T-helper 9 cell (primary cell): ENCODE measurements at places on chromosomes 11 and 22.

DNA sequence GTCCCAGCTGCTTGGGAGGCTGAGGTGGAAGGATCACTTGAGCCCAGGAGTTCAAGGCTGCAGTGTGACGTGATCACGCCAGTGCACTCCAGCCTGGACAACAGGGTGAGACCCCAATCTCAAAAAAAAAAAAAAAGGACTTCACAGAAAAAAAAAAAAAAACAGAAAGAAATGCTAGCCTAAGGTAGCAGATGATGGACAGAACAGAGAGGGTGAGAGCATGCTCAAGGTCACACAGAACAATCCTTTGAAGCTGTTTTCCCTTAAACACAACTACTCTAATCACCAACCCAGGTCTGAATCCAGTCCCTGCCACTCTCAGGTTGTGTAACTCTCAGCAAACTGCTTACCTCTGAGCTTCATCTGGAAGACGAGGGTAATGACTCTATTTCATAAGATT lies 9.7 kb downstream of the ZMAT5 start:
- no peak for DNase-seq

GRCh38 chr11:72423840-72424239 lies 10.5 kb downstream of the CLPB start:
- no peak for DNase-seq

GRCh38 chr11:74826901-74827300 lies 78.3 kb downstream of the RNF169 start:
- no peak for DNase-seq

- DNase-seq = no peak
Measured at GRCh38 chr22:40285513-40285912, 60.8 kb upstream of the ADSL start.

- DNase-seq = no peak
Measured at GRCh38 chr11:120633616-120634393, 122.3 kb downstream of the GRIK4 start.

DNA sequence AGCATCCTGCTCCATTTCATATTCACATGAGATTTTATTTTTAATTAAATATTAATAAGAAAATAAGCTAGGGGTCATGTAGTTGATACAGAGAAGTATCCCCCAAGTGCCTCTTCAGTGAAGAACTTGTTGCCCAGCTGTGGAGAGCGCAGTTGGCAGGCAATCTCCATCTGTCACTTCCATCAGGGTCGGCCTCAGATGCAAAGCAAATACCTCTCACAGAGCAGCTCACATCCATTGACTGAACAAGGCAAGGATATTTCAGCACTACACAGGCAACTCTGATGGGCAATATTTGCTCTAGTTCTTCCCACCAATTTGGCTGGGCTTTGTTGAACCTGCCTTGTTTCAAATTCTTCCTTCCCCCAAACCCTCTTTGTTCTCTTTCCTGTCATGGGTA lies 129.4 kb downstream of the NOX4 start:
- DNase-seq = no peak

- no peak for DNase-seq
Measured at GRCh38 chr11:14373941-14374646, 15.1 kb upstream of the RRAS2 start.

- no peak for DNase-seq
Measured at GRCh38 chr11:72635309-72635915, 38.8 kb downstream of the PDE2A start.

- DNase-seq = no peak
Measured at GRCh38 chr11:107713009-107713408, 1.2 kb upstream of the SLN start.

GRCh38 chr11:86625981-86626380 lies 46.4 kb downstream of the ME3 start:
- DNase-seq = no peak

DNA sequence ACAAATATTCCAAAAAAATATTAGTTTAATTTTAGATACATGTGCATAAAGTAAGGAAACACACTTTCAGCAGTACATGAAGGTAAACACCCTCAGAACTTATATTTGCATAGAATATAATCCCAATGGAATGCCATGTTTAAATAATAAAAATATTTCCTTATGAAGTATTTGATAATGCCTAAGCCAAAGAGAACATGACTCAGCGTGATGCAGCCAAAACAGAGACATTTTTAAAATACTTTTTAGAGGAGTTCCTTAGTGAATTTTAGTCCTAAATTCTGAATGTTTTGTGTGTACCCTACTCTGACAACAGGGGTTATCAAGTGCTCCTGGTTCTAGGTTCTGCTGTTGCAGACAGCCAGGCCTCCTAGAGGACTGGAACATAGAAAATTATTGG lies 39.1 kb upstream of the POU2AF2 start:
- DNase-seq = no peak

DNA sequence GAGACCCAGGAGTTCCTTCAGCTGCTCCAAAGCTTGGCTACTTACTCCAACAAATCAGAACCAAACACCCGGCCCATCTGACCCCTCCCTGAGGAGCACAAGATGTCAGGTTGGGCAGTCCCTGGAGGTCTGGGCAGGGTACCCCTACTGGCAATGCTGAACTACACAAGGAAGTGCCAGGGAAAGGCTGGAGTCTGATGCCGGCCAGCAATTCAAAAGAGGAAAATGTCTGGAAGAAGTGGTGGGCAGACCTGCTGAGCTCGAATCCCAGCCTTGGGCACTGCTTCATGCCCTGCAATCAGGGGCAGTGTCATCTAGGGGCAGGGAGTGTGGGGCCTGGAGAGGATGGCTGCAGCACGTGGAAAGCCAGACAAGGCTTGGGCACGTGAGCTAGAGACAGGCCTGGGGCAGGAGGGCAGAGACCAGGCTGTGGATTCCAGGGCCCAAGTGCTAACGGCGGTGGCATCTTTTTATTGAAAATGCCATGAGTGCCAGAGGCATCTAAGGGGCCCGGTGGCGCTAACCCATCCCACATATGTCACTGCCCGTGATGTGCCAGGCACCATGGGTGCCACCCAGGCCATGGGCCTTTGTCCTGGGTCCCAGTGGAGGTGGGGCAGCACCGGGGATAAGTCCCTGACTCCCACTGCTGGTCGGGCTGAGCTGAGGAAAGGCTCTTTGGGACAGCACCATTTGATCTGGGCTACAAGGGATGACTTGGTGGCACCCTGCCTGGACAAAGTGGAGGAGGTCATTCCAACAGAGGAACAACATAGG lies 97.9 kb upstream of the PITPNB start:
- no peak for DNase-seq

- no peak for DNase-seq
Measured at GRCh38 chr11:17594686-17595192, 47.7 kb downstream of the OTOG start.

- no peak for DNase-seq
Measured at GRCh38 chr22:32795214-32795596, 6.3 kb upstream of the TIMP3 start.

- DNase-seq = no peak
Measured at GRCh38 chr11:118988280-118988679, 9.7 kb upstream of the CENATAC start.

DNA sequence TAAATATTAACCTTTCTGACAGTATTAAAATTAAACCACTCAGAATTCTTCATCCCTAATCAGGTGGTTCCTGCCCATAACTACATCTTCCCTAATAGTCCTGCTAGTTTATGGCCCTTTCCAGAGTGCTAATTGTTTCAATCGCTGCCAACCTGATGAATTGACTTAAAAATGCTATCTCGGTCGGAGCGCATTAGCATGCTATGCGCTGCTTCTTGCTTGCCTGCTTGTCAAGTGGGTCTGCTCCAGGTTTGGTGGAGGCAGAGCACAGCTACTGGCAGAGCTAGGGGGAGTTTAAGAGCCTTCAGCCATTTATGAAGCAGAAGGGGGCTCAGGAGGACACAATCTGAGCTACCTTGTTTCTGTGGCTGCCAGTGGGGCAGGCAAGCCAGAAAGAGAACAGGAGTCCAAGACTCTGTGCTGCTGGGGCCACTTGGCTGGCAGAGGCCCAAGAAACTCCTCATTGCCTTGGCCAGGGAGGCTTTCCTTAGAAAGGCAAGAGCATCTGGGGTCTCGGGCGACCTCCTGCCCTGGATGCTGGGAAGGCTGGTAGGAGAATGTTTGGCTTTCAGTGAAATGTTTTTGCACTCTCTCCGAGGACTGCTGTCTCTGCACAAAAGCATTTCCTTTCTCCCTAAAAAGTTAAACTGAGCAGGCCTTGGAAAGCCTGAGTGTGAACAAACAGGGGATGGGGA lies 62.1 kb upstream of the PHOX2A start:
- no peak for DNase-seq

DNA sequence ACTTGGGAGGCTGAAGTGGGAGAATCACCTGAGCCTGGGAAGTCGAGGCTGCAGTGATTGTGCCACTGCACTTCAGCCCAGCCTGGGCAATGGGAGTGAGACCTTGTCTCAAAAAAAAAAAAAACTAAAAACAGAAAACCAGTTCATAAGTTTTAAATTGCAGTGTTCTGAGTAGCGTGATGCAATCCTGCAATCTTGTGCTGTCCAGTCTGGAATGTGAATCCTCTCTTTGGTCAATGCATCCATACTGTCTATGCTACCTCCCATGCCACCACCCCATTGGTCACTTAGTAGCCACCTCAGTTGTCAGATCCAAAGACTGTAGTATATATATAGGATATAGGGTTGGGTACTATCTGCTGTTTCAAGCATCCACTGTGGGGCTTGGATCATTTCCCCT lies 11.1 kb downstream of the YAP1 start:
- no peak for DNase-seq
